Stimulated activated CD8-positive, alpha-beta memory T cell treated with anti-CD3 and anti-CD28 coated beads, Interleukin-7, amount 100 ng/mL, for 1 hour (primary cell): ENCODE measurements at places on chromosomes 6 and 20.

- no peak for DNase-seq
Observed at GRCh38 chr6:110633731-110634213, 157.4 kb upstream of the SLC22A16 start.

DNA sequence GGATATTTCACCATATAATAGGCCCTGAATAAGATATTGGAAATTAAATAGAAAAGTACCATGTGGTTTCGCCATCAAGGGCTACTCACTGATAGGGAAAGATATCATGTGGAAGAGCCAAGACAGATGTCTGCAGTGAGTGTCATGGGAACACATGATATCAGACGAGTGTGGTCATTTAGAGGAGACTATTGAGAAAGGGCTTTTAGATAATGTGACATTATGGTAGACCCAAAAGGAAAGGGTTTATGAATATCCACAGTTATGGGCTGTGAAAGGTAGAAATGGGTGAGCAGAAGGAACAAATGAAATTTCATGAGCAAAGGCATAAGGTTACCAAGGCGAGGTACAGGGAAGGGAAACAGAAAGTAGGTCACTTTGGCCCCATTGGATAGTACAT is 182.3 kb upstream of the PRSS16 start:
- DNase-seq = no peak

DNA sequence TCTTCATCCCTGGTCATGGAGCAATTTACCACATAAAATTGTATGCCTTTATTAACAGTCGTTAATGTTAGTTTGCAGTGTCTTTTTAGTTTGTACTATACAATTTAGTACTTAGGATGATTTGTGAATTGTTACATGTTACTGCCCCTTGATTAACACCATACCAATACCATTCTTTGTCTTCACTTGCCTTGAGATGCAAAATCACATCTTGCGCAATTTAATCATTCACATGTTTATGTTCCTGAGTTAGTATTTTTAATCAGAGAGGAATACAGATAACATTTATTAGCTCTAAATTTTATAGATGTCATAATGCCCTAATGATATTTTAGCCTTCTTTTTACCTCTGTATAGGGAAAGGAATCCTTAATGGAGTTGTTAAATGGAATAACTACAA is 114.1 kb downstream of the SCAF8 start:
- DNase-seq = no peak

- no peak for DNase-seq
Observed at GRCh38 chr20:18004384-18005031, 35.7 kb downstream of the MGME1 start.

DNA sequence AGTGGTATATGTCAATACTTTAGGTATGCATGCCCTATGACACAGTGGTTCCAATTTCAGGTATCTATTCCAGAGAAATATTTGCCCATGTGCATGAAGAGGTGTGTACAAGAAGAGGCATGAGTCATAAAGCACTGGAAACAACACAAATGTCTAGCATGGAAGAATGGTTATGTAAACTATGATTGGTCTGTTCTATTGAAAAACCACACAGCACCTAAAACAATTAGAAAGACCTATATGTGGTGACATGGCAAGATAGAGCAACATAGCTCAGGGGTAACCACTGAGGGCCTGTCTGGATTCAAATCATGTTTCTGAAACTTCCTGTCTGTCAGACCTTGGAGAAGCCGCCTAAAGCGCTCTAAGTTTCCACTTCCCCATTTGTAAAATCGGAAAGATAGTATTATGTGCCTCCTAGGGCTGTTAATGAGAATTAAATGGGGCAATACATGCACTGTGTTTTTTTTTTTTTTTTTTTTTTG is 76.0 kb upstream of the SHLD1 start:
- DNase-seq = no peak

DNA sequence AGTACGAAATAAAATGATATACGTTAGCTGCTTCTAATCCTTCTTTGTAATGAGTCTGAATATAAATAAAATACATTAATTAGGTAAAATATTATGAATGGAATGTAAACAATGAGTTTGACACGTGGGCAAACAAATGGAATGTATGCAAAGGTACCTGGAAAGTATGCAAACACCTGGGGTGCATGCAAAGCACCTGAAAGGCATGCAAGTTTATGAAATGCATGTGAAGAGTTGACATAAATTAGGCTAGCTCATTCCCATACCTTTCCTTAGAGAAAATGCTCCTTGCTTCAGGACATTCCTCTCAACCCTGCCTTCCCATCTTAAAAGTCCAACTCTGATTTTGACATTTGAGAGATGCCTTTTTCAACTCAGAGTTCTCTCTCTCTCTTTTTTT is 140.9 kb downstream of the EDN1 start:
- DNase-seq = no peak

DNA sequence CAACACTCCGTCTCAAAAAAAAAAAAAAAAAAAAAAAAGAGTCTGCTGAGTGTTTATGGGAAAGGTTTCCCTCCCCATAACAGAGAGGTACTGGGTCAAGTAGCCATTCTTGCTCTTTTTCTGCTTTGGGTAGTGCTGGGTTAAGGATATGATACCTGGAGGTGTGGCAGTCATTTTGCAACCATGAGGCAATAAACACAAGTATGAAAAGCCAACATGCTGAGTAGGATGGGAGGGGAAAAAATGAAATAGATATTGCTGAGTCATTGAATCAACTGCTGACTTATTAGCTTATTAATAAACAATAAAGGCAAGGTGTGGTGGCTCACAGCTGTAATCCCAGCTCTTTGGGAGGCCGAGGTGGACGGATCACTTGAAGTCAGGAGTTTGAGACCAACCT is 2.3 kb upstream of the TOMM34 start:
- no peak for DNase-seq

DNA sequence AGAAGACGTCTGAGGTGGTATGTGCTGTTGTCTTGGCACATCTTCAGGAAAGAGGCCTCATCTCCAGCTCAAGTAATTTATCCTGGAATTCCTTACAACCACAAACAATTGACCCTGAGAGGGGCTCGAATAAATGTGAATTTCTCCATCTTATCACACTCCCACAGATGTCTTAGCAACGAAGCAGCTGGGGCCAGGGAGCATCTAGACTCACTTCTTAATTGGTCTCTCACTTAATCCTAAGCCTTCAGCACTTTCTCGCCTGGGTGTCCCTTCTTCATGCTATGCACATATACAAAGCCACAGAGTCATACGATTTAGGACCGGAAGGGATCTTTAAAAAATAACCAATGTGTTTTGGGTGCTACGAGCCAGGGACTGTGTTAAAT is 27.1 kb downstream of the PCK1 start:
- DNase-seq = no peak

DNA sequence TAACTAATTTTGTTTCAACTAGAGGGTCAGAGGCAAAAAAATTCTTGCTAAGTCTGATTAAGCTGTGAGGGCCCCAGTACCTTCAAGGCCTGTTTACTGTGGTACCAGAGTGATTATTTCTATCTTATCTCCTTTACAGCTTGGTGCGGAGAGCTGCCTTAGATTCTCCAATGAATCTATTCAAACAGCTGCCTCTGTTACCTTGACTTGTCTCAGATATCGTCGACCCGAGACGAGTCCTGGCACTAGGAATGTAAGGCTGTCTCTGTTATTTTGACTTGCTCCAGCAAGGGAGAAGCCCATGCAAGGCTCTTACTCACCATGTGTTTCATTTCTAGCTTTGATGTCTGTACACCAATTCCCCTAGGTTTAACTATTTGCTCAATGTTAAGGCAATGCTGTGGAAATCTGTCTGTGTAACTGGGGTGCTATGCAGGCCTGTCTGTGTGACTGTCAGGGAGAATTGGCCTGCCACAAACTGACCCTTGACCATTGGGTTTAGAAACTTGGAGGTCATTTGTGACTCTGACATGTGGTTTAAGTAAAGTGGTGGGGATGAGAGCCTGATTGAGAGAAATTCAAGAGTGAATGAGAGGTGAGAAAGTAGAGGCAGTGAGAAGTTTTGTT is 10.4 kb upstream of the FKBPL start:
- no peak for DNase-seq

GRCh38 chr20:37902504-37903313 is at the start of gene VSTM2L:
Gene VSTM2L (plus strand): TSS chr20:37903127. CDS start chr20:37903351, 224 bp downstream.
- DNase-seq = no peak

DNA sequence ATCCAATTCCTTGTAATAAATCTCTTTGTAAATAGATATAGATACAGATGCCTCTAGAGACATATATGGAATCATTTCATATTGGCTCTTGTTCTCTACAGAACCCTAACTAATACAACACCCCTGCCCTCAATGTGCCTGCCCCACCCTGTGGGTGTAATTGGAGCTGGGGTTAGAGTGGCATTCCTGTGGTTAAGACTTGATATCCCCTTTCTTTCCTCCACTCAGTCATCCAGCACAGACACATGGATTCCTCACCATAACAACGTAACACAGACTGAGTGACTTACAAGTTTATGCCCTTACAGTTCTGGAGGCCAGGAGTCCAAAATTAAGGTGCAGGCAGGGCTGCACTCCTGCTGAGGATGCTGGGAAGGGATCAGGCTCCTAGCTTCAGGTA is 42.8 kb downstream of the C6orf118 start:
- no peak for DNase-seq

DNA sequence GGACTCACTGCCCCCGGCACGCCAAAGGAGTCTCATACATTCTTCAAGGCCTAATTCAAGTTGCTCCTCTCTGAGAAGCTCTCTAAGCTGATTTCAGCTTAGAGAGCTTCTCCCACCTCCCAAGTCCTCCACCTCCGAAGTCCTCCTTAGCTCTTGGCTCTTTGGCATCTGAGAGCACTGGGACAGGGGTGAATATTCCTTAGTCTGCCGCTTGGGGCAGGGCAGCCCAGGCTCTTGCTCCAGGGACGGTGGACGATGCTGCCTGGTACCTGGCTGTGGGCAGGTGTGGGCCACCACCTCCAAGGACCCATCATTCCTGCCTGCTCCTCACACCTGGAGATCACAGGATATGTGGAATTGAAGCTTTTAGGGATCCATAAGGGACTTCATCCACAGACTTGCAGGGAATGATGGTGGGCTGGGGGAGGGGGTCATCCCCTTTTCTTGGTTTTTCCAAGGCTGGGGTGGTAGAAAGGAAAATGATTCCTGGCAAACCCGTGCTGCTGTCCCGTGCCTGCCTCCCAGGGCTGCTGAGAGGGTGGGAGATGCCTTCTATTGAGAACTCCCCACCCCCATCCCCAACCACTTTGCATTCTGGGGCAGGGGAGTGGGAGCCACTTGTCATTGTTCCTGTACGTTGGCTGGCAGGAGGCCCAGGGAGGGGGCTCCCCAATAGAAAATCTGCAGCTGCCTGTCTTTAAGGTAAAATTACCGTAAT is 57.4 kb downstream of the ARHGAP40 start:
- no peak for DNase-seq

GRCh38 chr6:91087908-91088307 is 501.0 kb upstream of the MAP3K7 start:
- no peak for DNase-seq

DNA sequence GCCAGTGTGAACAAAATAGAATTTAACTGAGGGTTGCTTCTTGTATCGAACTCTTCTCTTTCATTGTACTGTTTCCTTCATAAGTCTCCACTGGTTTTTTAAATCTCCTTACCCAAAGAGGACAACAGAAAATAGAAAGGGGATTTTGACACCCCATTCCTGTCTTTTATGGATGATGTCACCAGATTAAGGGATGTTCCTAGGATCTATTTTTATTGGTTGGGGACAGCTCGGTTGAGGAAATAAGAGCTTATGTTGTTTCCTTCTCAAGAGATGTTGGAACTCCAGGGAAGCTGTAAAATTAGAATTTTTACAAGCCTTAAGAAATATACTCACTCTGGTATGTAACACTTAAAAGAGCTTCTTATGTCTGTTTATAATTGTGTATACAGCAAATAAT is 171.5 kb downstream of the PHF3 start:
- DNase-seq = no peak

DNA sequence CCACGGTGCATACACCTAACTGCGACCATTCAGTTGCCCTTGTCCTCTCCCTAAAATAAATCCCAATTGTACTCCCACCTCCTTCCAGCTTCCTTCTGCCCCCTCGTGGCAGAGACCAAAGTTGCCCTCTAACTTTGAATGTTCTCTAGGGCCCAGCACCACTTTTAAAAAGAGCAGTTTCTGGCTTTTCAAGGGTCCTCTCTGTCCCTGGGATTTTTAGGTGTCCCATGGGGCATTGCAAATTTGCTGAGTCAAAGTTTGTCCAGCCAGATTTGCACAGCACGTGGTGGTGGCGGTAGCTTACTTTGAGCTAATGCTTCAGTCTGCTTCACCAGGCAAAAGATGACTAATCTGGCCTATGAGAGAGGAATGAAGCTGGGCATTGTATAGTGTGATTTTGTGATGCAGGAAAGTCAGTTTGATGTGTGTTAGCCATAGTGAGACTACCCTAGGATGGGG is 100.2 kb downstream of the PERP start:
- no peak for DNase-seq

DNA sequence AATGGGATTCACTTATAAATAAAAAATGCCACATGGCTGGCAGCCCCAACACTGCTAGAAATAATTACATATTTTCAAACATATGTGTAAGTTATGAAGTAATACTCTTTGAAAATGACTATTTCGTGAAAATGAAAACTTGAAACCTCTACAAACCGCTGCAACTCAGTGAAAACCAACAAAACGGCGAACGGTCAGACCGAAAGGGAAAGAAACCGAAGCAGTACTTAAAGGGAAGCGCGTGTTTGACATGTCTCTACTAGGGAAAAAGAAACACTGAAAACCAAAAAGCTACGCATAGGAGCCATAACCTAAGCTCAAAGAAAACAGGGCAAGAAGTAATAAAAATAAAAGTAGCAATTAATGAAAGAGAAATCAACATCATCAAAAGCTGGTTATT is 121.0 kb upstream of the GGTLC1 start:
- no peak for DNase-seq

- DNase-seq = no peak
Observed at GRCh38 chr6:140379919-140380318, 1005.5 kb upstream of the CITED2 start.

- DNase-seq = no peak
Observed at GRCh38 chr6:151067684-151068596, 171.8 kb upstream of the AKAP12 start.

GRCh38 chr6:51778666-51779065 is 308.7 kb downstream of the PKHD1 start:
- no peak for DNase-seq

- no peak for DNase-seq
Observed at GRCh38 chr6:122322824-122323223, 76.6 kb upstream of the HSF2 start.

GRCh38 chr6:148351309-148351708 is 8.7 kb downstream of the SASH1 start:
- no peak for DNase-seq

GRCh38 chr20:32463642-32464400 is 105.7 kb downstream of the ASXL1 start:
- DNase-seq = no peak

DNA sequence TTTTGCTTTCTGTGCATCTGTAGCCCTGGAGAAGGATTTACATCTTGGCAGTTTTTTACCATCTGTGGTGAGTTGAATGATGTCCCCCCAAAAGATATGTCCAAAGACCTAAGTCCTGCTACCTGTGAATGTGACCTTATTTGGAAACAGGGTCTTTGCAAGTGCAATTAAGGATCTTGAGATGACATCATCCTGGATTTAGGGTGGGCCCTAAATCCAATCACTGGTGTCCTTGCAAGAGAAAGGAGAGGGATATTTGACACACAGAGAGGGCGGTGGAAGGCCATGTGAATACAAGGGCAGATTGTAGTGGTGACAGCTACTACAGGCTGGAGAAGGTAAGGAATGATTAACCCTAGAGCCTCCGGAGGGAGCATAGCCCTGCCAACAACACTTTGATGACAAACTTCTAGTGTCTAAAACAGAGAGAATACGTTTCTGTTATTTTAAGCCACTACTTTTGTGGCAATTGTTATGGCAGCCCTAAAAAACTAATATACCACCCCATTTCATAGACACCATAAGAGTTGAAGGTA is 35.1 kb downstream of the MKKS start:
- DNase-seq = no peak

- DNase-seq = no peak
Observed at GRCh38 chr6:157314705-157315321, 8.5 kb downstream of the TMEM242 start.
